Dermis blood vessel endothelial cell (primary cell): ENCODE measurements at places on chromosomes 4 and X.
A peak's percentile ranks its signal among the peaks of the same experiment; 100 is the strongest.

GRCh38 chr4:32601848-32602247 lies 1881.7 kb downstream of the PCDH7 start:
- no peak for DNase-seq

- no peak for DNase-seq
Measured at GRCh38 chr4:25970226-25970675, 56.2 kb downstream of the SMIM20 start.

DNA sequence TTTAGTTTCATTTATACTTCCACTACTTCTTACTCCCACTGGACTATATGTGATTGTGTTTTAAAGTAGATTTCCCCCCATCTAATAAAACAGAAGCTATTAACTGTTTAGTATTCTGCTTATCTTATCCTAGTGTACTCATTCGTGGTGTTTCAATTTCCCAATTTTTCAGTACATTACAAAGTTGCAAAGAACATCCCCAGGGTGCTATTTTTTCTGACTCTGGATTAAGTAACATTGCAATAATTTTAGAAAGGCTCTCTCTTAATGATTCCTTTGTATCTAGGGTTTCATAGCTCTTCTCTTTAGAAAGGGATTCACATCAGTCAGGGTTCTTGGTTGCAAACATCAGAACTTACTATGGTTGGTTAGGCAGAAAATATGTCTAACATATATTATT lies 317.9 kb upstream of the DIPK2B start:
- no peak for DNase-seq

GRCh38 chrX:154382483-154383069 lies 3.5 kb downstream of the EMD start:
- DNase-seq, result no peak

GRCh38 chr4:64642936-64643335 lies 233.7 kb upstream of the TECRL start:
- no peak for DNase-seq

DNA sequence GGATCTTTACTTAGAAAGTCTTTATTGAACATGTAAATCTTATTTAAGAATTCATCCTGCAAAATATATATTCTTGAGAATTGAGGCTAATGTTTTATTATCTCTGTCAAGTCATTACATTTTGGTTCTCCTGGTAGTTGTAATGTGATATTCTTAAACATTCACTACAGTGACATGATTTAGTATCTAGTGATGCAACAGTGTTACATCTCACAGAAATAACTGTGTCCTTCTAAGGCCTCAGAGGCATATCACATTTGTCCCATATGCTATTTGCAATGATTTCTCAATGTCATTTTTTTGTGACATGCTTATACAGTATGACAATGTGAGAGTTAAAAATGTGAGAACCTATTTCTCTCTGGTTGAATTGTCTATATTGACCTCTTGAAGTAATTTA lies 34.1 kb downstream of the PRRG1 start:
- DNase-seq, result no peak

- no peak for DNase-seq
Measured at GRCh38 chr4:109319684-109320083, 17.2 kb upstream of the COL25A1 start.

DNA sequence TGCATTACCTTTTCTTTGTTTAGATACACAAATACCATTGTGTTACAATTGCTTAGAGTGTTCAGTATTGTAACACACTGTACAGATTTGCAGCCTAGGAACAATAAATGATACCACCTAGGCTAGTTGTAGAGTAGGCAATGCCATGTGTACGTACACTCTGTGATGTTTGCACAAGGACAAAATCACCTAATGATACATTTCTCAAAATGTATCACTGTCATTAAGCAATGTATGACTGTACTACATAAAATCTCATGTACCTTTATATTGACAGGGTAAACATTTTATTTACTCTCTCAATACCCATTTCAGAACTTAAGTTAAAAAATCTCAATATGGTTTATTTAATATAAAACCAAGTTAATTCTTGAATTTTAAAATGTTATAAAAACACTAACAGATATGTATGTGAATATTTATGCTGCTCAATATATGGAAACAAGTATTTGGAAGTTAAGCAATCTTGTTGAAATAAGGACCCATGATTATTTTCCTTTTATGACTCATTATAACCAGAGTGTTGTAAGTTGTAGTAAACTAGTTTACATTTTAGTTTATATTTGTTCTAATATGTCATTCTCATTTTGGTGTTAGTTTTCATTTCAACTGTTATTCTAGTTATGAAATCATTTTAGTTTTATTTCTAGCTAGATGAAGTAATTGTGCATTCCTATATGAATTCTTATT lies 409.2 kb downstream of the TLL1 start:
- DNase-seq, result no peak

DNA sequence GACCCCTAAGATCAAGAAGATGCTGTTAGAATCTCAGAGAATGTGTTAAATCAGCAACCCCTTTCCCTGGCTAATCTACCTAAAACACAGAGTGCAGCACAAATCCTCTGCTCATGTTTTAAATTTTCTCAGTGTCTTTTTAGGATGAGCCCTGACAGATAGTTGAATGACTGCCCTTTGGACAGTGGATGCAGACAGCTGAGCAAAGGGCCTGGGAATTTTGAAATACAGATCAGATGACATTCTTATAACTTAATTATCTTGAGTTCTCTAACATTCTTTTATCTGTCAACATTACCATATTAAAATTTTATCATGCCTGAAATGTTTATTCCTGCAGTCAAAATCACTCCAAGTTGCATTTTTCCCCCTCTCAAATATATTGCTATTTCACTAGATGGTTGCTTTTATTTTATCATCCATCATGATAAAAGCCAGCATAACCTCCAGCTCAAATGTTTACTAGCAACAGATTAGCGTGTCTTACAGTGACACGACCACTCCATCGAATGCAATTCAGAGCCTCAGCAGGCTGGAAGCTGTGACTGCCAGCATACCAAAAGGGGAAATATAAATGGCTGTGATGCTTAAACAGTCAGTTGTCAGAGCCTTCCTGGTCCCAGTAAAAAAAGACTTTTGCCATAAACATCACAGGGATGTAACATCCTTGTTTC lies 22.8 kb upstream of the ARHGAP24 start:
- DNase-seq, result no peak

- no peak for DNase-seq
Measured at GRCh38 chr4:119750771-119751170, 122.2 kb upstream of the PDE5A start.

DNA sequence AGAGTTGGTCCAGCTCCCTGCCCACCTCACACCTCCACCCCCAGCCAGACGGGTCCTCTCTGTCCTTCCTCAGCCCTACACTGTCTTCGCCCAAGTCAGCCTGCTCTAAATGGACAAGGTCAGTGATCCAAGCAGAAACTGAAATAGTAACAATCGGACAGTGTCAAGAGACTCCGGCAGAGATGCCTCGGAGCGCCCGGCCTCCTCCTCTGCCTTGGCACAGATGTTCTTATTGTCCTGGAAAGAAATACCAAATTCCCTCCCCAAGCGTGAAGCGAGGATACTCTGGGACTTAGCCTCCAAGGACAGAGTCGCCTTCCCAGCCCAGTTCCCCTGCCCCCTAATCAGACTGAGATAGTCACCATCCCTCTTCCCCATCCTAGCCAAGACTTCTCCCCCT lies 28.5 kb downstream of the UTP14A start:
- DNase-seq, result no peak

DNA sequence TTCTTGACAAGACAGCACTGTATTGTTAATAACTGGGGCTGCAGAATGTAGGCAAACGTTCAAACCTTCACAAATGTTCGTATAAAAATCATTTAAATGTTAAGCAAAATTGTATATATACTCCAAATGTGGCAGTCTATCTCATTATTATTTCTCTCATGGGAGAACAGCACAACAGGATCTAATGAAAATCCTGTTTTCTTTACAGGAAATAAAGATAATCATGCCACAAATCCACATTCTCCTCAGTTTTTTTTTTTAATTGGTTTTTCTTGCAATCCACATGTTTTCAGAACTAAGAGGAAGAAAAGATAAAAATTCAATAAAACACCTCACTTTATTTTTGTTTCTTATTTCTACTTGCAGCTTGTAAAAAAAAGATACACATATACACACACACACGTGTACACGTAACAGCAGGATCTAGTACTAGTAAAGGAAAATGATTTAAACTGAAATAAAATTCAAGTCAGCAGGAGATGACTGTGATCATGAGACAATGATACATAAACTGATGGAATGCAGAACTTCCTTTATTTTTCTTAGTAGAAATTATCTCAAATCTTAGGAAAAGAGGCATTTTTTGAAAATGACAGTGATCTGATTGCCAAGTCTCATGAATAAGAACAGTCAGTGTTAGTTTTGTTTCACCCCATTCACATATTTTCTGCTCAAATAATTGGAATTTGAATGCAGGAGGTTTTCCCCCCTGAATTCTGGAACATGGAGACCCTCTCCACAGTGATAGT lies 11.3 kb downstream of the APBB2 start:
- peak; percentile 56 for DNase-seq

- no peak for DNase-seq
Measured at GRCh38 chr4:87101543-87102199, 118.7 kb downstream of the KLHL8 start.

DNA sequence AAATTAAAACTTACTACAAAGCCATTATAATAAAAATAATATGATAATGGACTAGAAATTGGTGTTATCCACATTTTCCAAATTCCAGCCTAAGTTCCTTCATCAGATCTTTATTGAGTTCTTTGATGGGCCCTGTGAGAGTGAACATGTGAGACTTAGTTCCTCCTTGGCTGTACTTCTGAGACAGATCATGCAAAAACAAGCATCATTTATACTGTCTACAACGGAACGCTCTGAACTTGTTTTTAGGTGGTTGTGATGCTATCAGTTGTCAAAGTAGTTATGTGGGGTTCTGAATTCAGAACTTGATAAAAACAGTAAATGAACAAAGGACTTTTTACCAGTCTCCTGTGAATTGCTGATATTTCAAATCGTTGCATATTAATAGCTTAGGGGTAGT lies 48.9 kb downstream of the JADE3 start:
- no peak for DNase-seq

- no peak for DNase-seq
Measured at GRCh38 chr4:83996254-83996653, 460.3 kb downstream of the GPAT3 start.

DNA sequence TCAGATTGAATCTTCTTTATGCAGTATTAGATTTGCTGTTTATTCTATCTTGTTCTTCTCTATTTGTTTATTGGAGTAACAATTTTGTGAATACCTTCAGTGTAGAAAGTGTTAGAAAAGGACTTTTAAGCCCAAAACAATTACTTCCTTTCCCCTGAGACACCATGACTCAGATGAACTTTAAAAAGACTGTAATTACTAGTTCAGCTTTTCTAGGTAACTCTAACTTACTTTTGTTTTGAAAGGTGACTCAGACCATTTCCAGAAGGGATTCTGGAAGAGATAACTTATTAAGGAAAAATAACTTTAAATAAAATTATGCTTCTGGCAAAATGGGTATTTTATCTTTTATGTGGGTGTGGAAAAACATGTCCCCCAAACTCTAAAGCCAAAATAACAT lies 561.5 kb upstream of the PCDH10 start:
- no peak for DNase-seq

DNA sequence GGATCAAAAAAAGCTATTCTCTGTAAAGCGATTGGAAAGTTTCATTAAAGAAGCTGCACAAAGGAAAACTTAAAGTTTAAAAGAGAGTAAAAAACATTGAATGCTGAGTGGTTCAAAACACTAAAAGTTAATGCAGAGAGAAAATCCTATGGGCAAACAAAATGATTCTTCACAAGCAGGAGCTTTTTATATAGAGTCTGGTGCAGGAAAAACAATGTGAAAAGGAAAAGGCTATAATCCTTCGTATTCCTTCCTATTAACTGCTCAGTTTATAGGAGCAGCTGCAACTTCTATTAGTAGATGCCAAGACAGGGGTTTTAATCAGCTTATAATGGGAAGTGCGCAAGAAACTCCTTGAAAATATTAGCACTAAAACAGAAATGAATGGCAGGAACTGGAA lies 100.7 kb downstream of the PDGFC start:
- DNase-seq, result no peak

GRCh38 chrX:118627084-118627758 lies 100.2 kb upstream of the IL13RA1 start:
- DNase-seq, result peak; percentile 21

GRCh38 chr4:48495941-48496340 lies 5.9 kb downstream of the ZAR1 start:
- DNase-seq, result no peak

GRCh38 chr4:967113-968104 lies 6.0 kb downstream of the DGKQ start:
- DNase-seq, result no peak

GRCh38 chr4:16207409-16207808 lies 18.9 kb downstream of the TAPT1 start:
- DNase-seq, result no peak

DNA sequence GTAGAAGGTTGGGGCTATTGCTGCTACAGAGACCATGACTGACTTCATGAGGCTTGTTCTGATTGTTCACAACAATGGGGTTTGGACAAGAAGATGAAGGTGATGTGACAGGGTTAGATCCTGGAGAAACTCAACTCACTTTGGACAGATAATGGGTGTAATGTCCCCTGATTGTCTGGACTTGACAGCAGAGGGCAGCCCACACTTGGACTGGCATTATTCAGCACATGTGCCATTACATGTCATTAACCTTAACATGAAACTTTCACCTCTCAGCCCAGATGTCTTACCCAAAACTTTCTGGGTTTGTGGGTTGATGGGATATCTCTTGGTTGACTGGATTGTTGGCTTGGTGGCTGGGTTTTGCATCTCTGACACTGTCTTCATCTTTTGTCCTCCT lies 101.5 kb downstream of the MXRA5 start:
- DNase-seq, result peak; percentile 44

DNA sequence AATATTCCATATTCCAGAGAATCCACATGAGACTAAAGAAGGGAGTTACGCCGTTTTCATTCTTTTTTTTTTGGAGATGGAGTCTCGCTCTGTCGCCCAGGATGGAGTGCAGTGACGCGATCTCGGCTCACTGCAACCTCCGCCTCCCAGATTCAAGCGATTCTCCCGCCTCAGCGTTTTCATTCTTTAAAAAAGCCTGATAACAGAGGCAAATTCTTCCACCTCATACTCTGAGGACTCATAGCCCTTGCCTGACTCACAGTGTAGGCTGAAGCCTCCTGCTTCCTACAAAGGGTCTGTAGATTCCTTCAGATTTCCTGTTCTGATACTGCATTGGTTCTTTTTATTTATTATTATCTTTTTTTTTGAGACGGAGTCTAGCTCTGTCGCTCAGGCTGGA lies 210.5 kb downstream of the SH3BGRL start:
- DNase-seq, result no peak
